ENCODE measurements at places on chromosomes 11 and 22.
A peak's percentile ranks its signal among the peaks of the same experiment; 100 is the strongest.

DNA sequence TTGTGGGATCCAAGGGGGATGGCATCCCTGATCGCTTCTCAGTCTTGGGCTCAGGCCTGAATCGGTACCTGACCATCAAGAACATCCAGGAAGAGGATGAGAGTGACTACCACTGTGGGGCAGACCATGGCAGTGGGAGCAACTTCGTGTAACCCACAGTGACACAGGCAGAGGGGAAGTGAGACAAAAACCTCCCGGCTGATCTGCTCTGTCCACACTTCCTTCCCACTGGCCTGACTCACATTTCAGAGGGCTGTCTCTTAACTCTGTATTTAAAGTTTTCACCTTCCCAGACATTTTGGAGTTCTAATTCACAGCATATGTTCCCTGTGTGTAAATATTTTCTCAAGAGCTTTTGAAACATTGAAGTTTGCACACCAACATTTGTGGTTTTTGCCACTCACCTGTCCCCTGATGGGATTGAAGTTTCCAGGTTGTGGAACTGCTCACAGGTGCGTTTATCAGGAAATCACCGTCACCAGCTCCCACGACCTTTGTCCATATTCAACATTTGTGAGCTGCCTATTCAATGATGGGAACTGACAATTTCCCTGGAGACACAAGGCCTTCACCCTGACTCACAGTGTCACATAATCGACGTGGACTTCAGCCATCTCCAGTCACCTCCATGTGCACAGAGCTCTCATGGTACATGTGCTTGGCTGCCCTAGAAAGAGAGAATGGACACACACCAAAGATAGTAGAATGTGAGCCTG is 99.2 kb downstream of the VPREB1 start:
- no peak for DNase-seq

- no peak for DNase-seq
Measured at GRCh38 chr22:39920134-39920743, 19.4 kb downstream of the GRAP2 start.

DNA sequence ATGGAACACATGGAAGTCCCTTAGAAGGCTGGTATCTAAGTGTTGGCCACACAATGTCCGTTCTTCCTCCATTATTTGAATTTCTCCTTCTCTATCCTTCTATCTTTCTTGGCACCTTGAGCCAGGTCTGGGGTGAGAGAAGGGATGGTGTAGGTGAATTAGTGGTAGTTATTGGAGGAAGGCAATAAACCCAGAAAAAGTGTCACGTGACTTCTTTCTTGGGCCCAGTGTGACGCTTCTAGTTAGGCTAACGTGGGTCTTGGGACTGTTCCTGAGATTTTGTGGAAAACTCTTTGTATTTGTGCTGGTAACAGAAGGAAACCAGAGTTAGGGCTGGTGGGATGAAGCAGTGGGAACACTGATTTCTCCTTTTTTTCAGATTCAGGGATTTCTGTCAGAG is 53.1 kb upstream of the ELF5 start:
- no peak for DNase-seq

GRCh38 chr22:31144223-31144622 is 3.9 kb upstream of the PLA2G3 start:
- no peak for DNase-seq

GRCh38 chr11:31464436-31464835 is 45.0 kb downstream of the IMMP1L start:
- DNase-seq: no peak

DNA sequence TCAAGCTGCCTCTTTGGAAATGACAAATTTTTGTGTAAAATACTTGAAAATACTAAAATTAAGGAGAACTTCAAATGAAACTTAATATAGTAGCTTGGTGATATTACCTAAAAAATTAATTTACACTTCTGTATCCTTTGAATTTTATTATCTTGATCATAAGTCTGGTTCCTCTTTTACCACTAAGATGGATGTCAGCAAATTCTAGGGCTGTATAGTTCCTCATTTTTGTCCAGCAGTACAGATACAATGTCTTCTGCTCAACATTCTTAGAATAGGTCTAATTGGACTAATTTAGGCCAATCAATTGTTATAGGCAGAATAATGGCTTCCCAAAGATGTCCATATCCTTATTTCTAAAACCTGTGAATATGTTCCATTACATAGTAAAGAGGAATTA is 1298.0 kb upstream of the RAG2 start:
- DNase-seq: no peak

DNA sequence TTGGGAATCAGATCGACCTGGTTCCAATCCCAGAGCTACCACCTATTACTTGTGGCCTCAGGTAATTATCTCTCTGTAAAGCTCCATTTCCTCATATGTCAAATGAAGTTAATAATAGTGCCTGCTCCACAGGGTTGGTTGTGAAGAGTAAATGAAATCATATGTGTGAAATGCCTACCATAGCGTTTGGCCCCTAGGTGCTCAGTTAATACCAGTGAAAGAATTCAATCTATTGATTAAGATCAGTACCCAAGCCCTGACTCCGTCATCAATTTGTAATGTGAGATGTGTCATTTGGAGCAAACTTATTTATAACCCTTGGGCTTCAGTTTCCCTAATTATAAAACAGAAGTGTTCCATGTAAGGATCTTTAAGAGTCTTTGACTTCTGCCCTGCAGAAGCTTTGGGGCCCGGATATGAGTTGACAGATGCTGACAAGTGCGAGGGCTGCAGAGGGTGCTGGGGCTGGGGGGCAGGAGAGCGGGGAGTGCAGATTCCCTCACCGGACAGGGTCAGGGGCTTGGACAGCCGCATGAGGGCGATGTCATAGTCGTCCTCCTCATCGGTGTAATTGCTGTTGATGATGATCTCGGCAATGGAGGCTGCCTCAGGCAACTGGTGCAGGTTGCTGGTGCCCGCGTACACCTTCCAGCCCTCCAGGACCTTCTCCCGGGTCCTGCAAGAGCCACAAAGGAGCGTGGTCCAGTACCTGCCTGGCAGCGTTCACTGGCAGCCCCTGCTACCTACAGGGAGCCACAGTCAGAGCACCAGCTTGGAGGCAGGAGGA is 20.9 kb downstream of the TMPRSS13 start:
- DNase-seq: peak; percentile 56

DNA sequence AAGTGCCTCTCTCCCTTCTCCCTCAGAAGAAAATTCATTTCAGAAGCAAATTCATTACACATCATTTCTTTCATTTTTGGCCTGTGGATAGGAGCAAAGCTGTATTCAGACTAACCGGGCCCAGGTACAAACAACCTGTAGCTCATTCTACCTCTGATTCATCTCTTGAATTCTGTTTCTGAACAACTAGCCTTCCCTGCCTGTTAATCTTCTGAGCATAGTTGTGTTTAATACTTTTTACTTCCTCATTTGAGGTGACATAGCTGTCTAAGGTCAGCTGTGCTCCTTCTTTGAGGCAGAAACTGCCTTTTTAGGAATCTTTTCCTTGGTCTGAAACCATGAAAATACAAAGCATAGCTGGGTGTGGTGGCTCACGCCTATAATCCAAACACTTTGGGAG is 12.6 kb upstream of the IL18BP start:
- DNase-seq: no peak

GRCh38 chr11:1931341-1932104 is 12.0 kb downstream of the TNNT3 start:
- no peak for DNase-seq

GRCh38 chr11:123145661-123146060 is 49.4 kb downstream of the CLMP start:
- no peak for DNase-seq

DNA sequence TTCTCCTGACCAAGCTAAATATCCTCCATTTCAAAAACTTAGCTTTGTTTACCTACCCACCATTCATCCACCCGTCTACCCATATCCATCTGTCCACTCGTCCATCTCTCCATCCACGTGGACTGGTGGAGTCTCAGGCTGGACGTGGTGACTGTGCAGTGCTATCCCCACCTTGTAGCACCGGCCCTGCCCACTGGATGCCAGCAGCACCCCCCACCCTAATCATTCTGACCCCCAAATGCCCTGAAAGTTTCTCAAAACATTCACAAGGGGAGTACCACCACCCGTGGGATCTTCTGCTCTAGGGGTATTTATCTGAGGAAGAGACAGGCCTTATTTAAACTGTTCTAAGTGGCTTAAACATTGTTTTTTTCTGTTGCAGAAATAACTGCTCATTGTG is 206.4 kb downstream of the TBC1D22A start:
- DNase-seq: peak; percentile 43

DNA sequence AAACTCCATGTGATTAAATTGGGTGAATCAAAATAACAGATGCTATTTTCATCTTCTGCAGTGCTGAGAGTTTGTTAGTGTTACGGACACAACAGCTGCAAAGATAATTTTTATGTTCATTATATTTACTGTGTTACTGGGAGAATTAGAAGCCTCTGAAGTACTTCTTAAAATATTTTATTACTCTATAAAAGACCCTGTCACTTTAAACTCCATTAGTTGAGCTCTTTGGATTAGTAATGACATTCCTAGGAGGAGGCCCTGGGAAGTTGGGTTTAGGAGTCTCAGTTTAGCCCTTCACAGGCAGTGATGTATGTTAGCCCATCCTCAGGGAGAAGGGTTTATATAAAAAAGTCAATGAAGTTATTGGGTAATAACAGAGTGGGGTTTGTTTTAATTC is 596.7 kb downstream of the JRKL start:
- DNase-seq: no peak

- DNase-seq: no peak
Measured at GRCh38 chr11:1921574-1922141, 2.2 kb downstream of the TNNT3 start.
